ENCODE measurements at places on chromosomes 2 and 18.

- DNase-seq, result no peak
Observed at GRCh38 chr2:227335713-227336112, 10.7 kb downstream of the MFF start.

GRCh38 chr2:54020793-54021414 is 50.1 kb upstream of the PSME4 start:
- no peak for DNase-seq

DNA sequence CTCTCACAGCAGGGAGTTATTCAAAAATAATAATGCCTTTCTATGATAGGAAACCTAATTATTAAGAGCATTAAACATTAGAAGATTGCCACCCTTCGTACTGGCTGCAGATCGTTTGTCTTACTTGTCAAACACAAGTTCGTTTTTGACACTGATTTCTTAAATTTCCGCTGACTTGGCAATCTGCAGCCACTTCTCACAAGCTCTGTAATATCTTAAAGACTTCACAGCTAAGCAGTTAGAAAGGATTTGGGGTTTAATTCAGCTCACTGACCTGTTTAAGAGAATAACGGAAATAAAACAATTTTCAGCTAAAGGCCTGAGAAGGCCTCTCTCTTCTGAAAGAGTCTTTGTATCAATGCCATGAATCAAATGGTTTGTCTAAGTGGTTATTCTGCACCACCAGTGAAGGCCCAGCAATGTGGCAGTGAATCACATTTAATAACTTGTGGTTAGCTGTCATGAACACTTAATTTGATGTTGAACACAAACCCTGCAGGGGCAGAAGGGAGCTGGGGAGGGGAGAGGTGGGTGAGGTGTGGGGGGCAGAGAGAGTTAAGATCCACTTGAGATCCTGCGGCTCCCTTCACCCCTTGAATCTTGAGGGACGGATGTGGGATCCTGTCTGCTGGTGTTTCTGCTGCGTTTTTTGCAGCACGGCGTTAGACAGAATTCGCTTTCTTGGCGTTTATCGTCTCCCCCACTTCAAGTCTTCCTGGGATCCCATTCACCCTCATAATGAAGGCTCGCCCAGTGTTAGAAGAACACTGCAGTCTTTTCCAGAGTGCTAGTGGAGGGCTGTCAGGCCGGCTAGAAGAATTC is 145.4 kb upstream of the SATB2 start:
- no peak for DNase-seq

- DNase-seq, result no peak
Observed at GRCh38 chr2:21162615-21162878, 38.8 kb downstream of the TDRD15 start.

DNA sequence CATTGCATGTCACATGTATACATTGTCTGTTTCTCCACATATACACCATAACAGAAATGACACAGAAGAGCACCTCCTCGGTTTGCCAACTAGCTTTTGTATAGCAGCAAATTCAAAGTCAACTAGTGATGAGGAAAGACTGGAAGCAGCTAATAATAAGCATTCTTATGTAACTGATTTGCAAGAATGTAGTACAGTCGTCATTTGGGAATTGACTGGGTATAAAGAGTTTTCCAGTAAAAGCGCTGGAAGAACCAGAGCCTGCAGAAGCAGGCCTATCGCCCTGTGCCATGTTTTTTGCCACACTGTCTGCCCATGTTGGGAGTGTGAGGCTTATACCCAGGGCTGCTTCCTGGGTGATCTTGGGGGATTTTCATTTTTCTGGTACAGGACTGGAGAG is 310.6 kb downstream of the GBX2 start:
- DNase-seq, result no peak

- no peak for DNase-seq
Observed at GRCh38 chr2:191311627-191312026, 66.4 kb downstream of the MYO1B start.
